ENCODE measurements at places on chromosomes 6 and 20. TPM values are rescaled to one million over a fixed set of nuclear protein-coding genes. Genes with fewer than 3 reads are reported as not detected.

HLA-DPA1 gene
- 73.5 TPM for total RNA-seq

PHACTR1 gene
- 5.2 TPM for total RNA-seq

LY6G5B gene
- 46.0 TPM for total RNA-seq

C20orf202 gene
- 0.60 TPM for total RNA-seq

GGTLC1 gene
- total RNA-seq: not detected

SLC32A1 gene
- not detected for total RNA-seq

CCN5 gene
- not detected for total RNA-seq

PAK5 gene
- not detected for total RNA-seq

RAET1G gene
- total RNA-seq: not detected

SSTR4 gene
- total RNA-seq: not detected

TAAR8 gene
- total RNA-seq: not detected

ADGRB3 gene
- not detected for total RNA-seq

WFDC10B gene
- not detected for total RNA-seq

PLN gene
- not detected for total RNA-seq

TNF gene
- 60.8 TPM for total RNA-seq

IP6K3 gene
- not detected for total RNA-seq

CITED2 gene
- total RNA-seq: 112 TPM

FAM83C gene
- not detected for total RNA-seq

PRSS16 gene
- not detected for total RNA-seq

ARFGAP1 gene
- total RNA-seq: 127 TPM

LRRC73 gene
- total RNA-seq: 0.68 TPM

MARCKS gene
- total RNA-seq: 2.1 TPM

OLIG3 gene
- total RNA-seq: not detected

HTR1B gene
- 0.48 TPM for total RNA-seq

RAMACL gene
- total RNA-seq: 1.1 TPM

DDX43 gene
- total RNA-seq: not detected

IL17A gene
- total RNA-seq: not detected

ID4 gene
- total RNA-seq: not detected

PTK6 gene
- total RNA-seq: 0.16 TPM

GATA5 gene
- total RNA-seq: not detected

DST gene
- total RNA-seq: 5.6 TPM

ENPP1 gene
- 0.85 TPM for total RNA-seq

SLC22A23 gene
- total RNA-seq: 0.79 TPM

LCA5 gene
- total RNA-seq: not detected

MAS1 gene
- not detected for total RNA-seq

SIGLEC1 gene
- 0.36 TPM for total RNA-seq

ATP9A gene
- 46.8 TPM for total RNA-seq

FLRT3 gene
- total RNA-seq: not detected

TMEM14C gene
- 14.3 TPM for total RNA-seq

SYCP2L gene
- 7.3 TPM for total RNA-seq

TCF15 gene
- not detected for total RNA-seq

PGC gene
- not detected for total RNA-seq

FABP7 gene
- not detected for total RNA-seq

LY6G5C gene
- total RNA-seq: 2.7 TPM

LGSN gene
- total RNA-seq: not detected

PRND gene
- not detected for total RNA-seq

All from natural killer cell (primary cell).